ENCODE measurements at places on chromosomes 6 and 20.
A peak's percentile ranks its signal among the peaks of the same experiment; 100 is the strongest.

DNA sequence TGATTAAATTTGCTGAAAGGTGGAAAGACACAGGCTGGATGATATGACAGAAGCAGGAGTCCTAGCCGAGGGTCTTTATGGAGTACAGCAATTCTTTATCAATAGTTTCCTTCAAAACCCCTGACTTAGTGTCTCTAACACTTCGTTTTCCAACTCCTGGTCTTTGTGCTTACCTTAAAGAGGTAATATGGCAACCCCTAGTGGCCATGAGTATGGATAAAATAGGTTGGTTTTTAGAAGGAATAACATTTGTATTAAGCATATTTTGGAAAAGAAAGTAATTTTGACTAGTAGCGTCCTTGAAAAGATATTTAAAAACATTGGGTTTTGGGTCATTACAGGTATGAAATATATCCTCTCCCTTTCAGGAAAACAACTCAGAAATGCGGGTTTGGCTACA is 51.9 kb downstream of the VGLL2 start:
- no peak for DNase-seq

DNA sequence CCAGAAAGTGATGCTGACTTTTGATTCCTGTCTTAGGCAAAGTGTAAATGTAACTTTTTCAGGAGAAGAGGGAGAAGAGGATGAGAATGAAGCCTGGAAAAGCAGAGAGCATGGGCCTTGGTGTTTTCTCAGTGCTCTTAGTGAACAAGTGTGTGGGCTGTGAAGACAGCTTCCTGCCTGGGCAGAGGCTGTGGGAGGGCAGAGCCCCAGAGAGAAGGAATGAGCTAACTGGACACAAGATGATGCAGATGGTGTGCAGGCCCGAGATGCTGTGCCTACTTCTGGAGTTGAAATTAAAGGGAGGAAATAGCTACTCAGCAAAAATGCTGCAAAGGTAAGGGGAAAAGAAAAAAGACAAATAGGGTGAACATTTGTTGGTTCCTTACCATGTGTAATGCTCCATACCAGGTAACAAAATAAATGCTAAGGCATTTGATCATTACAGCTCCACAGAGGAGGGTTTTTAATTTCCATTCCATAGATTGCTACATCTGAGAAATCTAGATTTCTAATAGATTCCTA is 87.0 kb upstream of the CEP162 start:
- DNase-seq = no peak

GRCh38 chr6:134821397-134821796 is 128.5 kb downstream of the ALDH8A1 start:
- DNase-seq = no peak

DNA sequence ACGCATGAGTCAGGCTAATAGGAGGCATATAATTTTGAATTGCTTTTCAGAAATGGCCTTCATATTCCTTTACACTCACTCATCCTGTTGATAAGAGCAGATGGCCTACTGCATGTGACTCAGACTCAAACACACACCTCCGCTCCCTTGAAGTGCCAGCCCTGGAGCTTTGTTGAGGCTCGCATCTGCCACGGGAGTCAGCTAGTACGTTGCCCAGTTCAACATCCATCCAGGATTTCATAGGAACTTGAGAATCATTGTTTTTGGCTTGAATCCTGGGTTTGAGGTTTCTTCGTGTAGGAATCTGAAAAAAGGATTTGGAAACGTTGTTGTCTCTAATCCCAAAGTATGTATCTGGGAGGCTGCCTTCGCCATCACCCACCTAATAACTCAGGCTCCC is 87.4 kb upstream of the JAG1 start:
- DNase-seq = no peak

DNA sequence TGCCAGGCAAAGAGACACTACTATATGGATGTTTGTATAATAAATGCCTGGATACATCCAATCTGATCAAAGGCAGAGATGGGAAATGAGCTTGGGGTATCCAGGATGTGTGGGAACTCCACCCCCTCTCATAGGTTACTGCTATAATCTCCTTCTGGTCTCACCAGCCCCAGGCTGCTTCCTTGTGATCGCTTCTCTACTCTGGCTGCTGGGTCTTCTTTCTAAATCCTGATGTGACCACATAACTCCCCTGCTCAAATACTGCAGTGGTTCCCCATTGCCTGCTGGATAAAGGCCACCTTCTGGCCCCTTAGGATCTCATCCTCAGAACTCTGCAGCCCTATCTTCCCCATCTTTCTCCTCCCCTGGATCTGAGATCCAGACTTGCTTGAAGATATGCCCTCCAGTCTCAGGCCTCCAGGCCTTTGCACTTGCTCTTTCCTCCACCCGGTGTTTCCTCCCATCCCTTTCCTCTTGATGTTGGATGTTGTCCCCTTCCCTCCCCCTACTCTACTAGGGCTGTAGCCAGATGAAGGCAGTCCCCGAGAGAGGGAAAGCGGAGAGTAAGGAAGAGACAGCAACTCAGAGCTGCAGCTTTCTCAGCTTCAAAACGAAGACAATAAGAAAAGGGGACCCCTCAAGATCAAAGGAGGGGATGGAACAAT is 828 bp upstream of the XKR7 start:
- DNase-seq = no peak

DNA sequence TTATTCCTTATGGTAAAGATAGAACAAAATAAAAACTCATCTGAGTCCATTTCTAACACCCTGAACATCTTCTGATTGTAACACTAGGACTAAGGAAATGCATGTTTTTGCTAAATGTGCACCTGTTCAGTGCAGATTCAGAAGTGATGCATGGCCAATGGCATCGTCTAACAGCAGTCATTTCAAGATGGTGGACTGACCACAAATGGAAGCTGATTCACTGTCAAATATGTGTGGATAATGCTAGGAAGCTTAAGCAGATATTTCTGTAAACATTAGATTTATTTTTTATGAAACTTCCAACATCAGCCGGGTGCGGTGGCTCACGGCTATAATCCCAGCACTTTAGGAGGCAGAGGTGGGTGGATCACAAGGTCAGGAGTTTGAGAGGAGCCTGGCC is 394.8 kb downstream of the SAMD5 start:
- no peak for DNase-seq

GRCh38 chr6:157728183-157728881 is 94.7 kb upstream of the SNX9 start:
- no peak for DNase-seq

- peak; percentile 86 for DNase-seq
Measured at GRCh38 chr20:2314759-2315439, 19.1 kb downstream of the TGM3 start.

DNA sequence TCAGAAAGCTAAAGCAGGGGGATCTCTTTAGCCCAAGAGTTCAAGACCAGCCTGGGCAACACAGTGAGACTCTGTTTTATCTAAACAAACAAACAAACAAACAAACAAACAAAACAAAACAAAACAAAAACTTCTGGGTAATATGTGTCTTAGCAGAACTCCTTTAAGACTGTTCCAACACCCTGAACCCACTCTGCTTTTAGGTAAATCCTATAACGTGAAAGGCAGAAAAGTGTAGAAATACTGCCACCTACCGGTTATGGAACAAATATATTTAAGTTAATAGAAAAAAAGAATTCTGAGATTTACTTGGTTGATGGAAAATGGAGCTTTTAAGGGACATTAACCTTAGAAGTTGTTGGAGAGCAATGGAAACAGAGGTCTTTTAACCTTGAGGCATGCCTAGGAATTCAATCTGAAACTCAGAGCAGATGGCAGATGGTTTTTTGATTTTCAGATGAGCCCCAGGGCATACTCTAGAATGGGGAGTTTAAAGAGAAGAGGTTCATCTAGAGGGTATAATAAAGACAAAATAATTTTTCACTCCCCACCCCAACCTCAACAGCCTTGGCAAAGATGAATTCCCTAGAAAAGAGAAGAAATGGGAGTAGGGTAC is 38.5 kb downstream of the SOD2 start:
- peak; percentile 53 for DNase-seq

GRCh38 chr20:3909952-3910366 is 20.8 kb downstream of the PANK2 start:
- DNase-seq = no peak

- DNase-seq = no peak
Measured at GRCh38 chr20:34185766-34186620, 55.2 kb upstream of the ASIP start.

DNA sequence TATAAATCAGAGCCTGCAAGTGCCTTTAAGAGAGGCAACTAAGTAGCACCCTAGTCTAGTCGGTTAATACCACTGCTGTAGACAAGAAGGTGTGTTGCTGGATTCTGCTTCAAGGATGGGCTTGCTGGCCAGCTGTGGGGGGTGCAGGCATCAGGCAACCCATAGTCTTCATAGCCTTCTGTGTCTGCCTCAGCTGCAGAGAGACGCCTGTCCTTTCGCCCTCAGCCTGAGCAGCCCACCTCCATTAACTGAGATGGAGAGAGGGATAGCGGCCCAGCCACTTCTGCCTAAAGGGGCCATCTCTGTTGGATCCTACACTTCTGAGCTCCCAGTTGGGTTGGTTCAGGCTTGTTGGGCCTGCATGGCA is 123.7 kb upstream of the MLIP start:
- DNase-seq = no peak

GRCh38 chr6:159762681-159763293 is 942 bp downstream of the ACAT2 start:
- DNase-seq = peak; percentile 81

DNA sequence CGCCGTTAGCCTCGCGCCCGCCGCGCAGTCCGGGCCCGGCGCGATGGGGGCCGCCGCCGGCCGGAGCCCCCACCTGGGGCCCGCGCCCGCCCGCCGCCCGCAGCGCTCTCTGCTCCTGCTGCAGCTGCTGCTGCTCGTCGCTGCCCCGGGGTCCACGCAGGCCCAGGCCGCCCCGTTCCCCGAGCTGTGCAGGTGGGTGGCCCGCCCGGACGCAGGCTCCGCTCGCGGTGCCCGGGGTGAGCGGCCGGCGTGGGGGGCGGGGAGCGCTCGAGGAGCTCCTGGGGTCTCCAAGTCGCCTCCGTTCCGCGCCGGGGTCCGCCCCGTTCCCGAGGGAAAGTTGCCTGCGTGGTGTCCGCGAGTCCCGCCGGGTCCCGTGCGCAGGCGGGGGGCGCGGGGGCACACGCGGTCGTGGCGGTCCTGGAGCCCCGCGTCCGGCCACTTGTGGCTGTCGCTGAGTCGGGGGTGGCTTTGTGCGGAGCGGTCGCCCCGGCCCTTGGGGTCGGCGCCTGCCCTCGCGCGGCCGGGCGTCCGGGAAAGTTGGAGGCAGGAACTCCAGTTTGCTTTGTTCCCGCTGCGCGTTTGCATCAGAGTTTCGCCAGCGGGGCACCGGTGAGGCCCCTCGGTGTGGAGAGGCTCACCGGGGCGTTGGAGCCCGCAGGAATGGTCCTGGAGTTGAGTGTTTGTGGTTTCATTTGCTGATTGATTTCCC is 476 bp downstream of the IGF2R start:
- no peak for DNase-seq

DNA sequence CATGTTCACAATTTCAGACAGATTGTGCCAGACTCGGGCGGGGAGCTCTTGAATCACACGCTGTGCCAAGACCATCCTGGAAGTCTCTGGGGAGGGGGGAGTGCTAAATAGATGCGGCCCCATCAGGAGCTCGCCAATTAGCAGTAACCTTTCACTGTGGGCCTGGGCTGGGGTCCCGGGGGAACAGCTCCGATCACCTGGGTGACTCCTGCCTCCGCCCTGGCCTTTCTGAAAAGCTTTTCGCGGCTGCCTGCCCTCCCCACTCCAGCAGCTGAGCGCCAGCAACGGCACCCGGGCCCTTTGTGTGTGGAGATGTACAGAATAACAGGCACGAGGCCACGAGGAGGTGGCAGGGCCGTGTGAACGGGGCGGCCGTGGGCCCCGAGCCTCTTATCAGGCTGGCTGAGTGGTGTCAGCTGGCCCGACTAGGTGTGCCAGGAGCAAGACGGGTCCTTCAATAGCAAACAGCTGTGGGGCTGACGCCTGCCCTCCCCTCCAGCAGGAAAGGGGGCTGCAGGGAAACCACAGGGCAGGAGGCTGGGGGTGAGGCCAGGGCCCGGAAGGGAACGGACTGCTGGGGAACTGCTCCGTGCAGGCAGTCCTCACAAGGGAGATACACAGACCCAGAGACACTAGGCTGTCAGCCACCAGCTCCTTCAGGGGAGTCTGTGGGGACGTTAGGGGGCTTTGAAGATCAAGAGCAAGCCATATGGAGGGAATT is 56.8 kb downstream of the NOL4L start:
- no peak for DNase-seq

DNA sequence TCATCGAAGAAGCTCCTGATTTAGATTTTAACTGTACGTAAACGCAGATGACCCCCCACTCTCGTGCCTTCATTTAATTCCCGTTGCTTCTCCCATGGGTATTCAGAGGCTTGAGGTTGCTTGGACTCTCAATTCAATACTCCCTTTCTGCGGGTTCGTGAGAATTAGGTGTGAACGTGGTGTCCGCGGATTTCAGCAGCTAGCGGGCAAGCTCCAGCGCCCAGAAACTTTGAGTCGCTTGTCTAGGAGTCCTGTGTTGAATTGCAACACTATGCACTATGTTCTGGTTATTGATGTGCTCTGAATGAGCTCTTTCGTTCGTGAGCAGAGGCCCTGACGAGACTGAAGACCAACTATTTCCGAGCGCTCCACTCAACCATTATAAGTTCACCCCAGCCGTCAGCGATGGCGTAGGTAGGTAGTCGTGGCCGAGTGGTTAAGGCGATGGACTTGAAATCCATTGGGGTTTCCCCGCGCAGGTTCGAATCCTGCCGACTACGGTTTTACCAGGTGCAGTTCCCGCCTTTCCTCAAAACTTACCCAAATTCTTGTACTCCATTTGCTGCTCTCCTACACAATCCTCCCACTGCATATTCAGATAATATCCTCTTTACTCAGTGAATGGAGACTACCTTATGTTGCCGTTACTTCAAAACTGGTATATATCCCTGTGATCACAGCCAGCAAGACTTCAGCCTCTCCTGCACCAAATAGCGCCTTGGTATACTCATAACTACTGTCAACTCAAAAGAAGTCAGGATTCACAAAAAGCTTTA is 72.6 kb upstream of the ZNF184 start:
- no peak for DNase-seq

DNA sequence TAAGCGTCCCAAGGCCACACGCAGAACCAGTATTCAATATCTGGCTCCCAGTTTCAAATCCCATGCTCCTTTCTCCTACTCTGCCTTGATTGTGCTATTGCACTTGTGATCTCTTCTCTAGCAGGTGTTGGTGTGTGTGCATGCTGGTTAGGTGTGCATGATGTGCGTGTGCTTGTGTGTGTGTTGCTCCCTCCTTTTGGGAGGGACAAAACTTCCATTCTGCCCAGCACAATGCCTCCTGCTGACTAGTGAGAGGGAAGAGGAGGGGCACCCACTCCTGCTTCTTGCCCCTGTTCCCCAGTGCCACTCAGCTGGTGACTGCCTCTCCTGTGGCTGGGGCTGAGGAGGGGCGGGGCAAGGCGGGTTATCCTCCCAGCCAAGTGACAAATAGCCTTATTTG is 19.7 kb downstream of the CD40 start:
- no peak for DNase-seq

DNA sequence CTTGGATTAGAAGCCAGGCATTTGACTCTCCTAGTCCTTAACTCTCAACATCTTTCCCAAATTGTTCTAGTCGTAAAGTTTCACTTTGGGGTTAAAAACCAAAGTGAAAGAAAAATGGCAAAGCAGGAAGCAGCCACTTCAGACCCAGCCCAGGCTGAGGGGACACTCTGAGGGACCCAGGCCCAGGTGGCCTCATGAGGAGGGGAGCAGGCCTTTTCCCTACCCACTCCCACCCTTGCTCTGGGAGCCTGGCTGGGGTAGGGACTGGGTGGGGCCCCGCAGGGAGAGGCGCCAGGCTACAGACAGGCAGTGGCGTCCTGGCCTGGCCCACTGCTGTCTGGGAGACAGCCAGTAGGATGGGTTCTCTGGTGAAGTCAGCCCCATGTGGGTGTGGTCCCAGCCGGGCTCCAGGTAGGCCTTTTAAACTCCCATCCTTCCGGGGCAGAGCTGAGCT is 68.7 kb upstream of the MYL9 start:
- no peak for DNase-seq
